ENCODE measurements at places on chromosomes 11 and 22.

- no peak for DNase-seq
These were observed 96.3 kb downstream of the PLEKHA7 start for GRCh38 chr11:16917941-16918340.

DNA sequence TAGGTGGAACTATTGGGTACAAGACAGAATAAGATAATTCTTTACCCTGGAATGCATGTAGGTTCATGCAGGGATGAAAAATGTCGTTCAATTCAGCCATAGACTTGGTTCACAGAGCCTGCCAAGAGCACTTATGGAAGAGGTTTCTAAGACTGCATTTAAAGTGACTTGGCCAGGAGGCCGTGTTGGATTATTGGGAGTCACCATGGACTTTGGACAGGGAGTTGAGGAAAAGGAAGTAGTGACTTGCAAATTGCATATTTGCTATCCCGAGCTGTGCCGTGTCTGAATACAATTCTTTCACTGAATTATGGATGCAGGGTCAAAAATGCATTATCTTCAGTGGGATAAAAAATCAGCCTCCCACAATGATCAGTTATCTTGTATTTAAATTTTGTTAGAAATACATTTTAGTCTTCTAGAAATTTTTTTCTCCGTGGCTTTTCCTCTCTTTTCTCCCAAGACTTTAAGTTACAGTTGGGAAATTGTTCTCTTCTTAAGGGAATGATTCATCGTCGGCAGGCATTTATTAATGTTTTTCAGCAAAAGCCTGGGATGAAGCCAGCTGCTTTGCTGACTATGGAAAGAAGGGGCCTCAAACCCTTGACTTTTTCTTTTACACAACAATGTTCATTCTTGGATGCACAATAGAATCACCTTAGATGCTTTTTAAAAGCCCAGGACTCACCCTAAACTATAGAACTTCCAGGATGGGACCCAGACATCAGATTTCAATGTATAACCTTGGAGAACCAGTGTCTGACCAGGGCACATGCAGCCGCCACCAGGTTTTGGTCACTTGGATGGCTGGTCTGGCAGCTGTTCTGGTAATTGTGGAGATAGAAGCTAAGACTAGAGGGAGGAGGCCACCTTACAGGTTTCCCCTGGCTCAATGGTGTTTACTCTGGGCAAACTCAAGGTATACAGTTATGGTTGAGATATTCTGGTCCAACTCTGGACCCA, 70.8 kb downstream of the FAT3 start:
- DNase-seq, result no peak

DNA sequence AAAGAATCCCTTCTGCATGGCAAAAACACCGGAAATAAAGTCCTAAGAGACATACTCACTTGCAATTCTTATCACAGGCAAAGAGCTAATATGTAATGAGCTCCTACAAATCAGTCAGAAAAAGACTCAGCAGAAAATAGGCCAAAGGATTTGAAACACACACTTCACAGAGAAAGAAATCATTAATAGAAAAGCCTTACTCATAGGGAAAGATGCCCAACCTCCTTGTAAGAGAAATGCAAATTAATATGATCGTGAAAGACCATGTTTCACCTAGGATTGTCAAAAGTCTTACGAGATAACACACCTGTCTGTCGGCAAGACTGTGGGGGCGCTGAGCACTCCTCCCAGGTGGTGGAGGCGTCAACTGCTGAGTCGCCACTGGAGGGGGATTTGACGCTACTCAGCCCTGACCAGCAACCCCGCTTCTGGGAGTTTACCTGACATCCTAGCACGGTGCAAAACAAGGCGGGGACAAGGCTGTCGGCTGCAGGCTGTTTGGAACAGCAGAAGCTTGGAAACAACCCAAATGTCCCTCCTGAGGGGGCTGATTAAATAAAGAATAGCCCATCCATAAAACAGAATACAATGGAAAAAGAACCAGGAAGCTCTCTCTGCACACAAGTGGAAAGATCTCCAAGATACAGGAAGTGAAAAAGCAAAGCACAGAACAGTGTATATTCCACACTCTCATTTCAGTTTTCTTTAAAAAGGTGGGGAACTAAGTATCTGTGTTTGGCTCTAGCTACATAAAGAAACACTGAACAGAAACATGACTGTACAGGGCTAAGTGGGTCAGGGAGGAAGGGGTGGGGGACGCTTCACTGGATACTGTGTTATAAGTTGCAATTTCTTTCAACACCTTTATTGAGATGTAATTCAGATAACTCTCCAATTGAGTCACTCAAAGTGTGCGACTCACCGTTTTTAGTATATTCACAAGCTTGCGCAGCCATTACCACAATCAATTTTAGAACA, 11.5 kb downstream of the CSNK1E start:
- no peak for DNase-seq

DNA sequence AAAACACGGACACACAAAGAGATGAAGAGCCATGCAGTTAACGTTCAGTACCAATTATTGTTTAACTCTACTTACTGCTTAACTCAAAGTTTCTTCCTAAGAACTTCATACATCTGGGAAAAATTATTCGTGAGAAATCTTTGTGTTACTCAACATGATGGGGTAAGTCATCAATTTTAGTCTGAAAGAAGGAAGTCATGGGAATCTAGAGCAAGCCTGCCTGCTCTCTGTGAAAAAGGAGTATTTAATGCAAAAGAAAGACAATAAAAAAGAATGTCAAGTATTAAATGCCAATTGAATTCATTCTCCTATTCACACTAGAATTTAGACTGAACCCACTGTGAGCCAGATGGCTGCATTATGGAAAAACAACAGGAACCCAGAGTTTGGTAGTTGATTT, 16.0 kb downstream of the TMEM123 start:
- DNase-seq, result no peak

DNA sequence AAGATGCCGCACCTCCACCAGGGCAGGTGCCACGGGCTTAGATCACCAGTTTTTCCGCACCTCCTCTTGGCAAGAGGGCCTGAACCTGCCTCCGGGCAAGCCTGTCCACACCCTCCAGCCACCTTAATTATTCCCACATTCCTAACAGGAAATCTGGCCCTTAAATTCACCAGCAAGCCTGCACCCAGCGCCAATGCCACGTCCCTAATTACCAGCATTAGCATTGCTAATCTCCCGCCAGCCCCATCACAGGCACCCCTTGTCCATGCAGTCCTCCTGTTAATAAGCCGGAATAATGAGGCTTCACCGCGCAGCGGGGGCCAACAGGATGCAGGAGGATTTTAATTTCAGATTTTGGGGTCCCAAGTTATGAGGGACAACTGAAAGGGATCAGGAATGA, 69.7 kb downstream of the PHF21B start:
- DNase-seq, result no peak

- no peak for DNase-seq
These were observed 906.9 kb downstream of the BRD1 start for GRCh38 chr22:48920776-48921241.

DNA sequence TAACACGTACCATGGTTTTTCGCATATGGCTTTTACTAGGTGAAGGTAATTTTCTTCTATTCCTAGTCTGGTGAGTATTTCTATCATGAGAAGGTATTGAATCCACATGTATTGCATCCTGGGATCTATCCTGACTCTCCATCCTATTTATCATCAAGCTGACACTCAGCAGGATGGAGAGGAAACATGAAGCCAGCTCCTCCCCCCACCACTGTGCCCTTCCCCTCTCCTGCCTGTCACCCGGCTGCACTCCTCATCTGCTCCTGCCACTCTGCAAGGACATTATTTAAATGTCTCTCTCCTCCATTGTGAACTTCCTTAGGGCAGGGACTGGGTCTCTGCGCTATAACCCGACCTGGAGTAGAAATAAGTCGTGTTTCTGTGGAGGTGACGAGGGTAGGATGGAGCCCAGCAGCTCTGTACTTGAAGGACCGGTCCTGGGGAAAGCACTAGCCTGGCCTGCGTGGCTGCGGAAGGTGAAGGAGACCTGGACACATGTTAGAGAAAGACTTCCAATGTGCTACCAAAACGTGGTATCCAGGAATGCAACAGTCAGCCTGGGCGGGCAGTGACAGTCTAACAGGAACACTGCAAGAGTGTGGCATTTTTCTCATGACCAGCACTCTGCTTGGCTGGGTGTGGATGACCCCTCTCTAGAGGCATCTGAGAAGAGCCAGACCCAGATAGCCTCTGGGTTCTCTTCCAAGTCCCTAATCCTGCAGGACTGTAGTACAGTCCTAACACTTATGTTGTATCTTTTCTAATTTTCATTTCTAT, 111.2 kb downstream of the MICAL3 start:
- no peak for DNase-seq

GRCh38 chr11:16223558-16223957, 132.8 kb downstream of the SOX6 start:
- no peak for DNase-seq

DNA sequence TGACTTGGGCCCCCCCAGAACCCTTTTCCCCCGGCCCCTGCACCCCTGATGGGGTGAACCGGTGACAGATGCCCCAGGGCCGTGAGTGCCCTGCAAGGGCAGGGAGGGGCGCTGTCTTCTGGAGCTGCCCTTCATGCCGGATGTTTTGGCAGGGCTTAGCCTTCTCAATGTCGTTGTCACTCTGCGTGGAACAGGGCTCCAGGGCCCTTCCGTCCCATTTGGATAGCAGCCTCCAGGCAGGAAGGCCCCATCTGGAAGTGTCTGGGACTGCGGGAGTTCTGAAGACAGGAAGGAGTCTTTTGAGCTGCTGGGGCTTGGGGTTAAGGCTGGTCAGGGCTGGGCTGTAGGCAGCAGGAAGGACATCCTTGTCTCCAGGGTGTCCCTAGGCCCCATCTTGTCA, 4.6 kb downstream of the FRMD8 start:
- no peak for DNase-seq

GRCh38 chr11:125287491-125288210, 123.1 kb downstream of the PKNOX2 start:
- no peak for DNase-seq

- DNase-seq, result no peak
These were observed 1210.1 kb upstream of the TENM4 start for GRCh38 chr11:80650966-80651365.

Data from stimulated activated CD8-positive, alpha-beta memory T cell treated with anti-CD3 and anti-CD28 coated beads, Interleukin-7, amount 100 ng/mL, for 4 hours (primary cell).